ENCODE measurements at places on chromosomes 5 and 9. TPM values are rescaled to one million over a fixed set of nuclear protein-coding genes. Genes with fewer than 3 reads are reported as not detected.

- H3K4me3 ChIP-seq: no peak overlapping the region
- no peak overlapping the region for H3K27ac ChIP-seq
These were observed 17.8 kb downstream of the INIP start for GRCh38 chr9:112700085-112700484.

Gene OR1B1
- total RNA-seq: not detected

GRCh38 chr5:1111727-1112289, at the start of gene SLC12A7:
TSS of gene SLC12A7 (minus strand) at chr5:1112063. CDS start at chr5:1111991, 72 bp downstream.
- DNase-seq: peak; percentile 73
- H3K4me3 ChIP-seq: peak within 1 kb of the TSS; percentile 85
- peaks cover 4% of the 10 kb centered on the region for H3K36me3 ChIP-seq
- H3K27me3 ChIP-seq: no peaks in the 10 kb centered on the region
- peaks cover 7% of the 10 kb centered on the region for H3K4me1 ChIP-seq
- no peak within 1 kb of the TSS for H3K27ac ChIP-seq

DNA sequence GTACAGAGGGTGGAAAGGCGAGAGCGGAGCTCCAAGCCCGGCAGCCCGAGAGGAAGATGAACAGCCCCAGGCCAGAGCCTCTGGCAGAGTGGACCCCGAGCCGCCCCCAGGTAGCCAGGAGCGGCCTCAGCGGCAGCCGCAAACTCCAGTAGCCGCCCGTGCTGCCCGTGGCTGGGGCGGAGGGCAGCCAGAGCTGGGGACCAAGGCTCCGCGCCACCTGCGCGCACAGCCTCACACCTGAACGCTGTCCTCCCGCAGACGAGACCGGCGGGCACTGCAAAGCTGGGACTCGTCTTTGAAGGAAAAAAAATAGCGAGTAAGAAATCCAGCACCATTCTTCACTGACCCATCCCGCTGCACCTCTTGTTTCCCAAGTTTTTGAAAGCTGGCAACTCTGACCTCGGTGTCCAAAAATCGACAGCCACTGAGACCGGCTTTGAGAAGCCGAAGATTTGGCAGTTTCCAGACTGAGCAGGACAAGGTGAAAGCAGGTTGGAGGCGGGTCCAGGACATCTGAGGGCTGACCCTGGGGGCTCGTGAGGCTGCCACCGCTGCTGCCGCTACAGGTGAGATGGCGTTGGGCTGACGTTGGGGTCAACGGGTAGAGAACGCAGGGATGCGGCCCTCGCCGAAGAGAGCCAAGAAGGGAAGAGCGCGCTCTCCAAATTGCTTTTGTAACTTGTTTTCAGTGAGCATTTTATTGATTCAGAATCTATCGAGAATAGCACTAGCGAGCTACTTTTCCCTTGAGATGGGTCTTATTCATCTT, at the start of gene PTGER4:
Gene PTGER4 (plus strand): TSS at position 3 of the 769 bp plus-strand sequence. CDS start 1,079 bp downstream, outside the sequence.
- DNase-seq: peak; percentile 57
- peaks cover 5% of the 10 kb centered on the region for H3K4me1 ChIP-seq
- no peak within 1 kb of the TSS for H3K27ac ChIP-seq
- peak within 1 kb of the TSS; percentile 89 for H3K4me3 ChIP-seq
